ENCODE measurements at places on chromosomes 5 and 9.

DNA sequence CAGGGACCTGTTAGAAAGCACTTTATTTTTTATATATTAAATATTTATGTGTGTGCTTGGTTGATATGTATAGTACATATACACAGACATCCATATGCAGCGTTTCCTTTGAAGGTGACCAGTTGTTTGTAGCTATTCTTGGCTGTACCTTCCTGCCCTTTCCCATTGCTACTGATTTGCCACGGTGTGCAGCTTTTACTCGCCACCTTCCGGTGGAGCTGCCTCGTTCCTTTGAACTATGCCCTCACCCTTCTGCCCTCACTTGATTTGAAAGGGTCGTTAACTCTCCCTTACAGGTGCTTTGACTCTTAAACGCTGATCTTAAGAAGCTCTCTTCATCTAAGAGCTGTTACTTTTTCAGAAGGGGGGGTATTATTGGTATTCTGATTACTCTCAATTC is 20.5 kb downstream of the RGMB start:
- no peak overlapping the region for H3K4me3 ChIP-seq
- H3K27ac ChIP-seq, result no peak overlapping the region

GRCh38 chr5:146238973-146239372 is 35.6 kb downstream of the RBM27 start:
- DNase-seq, result no peak
- H3K36me3 ChIP-seq, result peaks cover 14% of the 10 kb centered on the region
- H3K4me3 ChIP-seq, result no peak overlapping the region
- H3K27me3 ChIP-seq, result no peaks in the 10 kb centered on the region

GRCh38 chr9:128910906-128911305 is 9.9 kb upstream of the PHYHD1 start:
- H3K4me3 ChIP-seq, result no peak overlapping the region
- peaks cover 69% of the 10 kb centered on the region for H3K4me1 ChIP-seq
- H3K27ac ChIP-seq, result peak overlapping the region; percentile 95
- DNase-seq, result peak; percentile 63
- no peaks in the 10 kb centered on the region for H3K27me3 ChIP-seq

DNA sequence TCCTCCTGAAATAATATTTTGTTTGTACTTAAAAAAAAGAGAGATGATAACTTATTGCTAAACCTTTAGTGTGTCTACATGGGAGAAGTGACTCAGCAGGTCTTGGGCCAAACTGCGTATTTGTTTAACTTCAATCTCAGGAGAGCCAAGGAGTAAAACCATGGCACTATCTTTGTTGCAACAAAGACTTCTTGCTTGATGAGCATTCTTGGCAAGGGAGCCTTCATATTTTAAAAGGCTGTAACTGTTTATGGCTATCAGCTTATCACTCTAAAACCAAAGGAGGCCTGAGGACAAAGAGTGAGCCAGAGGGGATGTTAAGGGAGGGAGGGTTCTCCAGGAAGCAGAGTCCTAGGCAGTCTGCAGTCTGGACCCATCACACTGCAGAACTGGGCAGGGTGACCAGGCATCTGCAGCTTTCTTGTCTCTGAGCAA is 216.2 kb upstream of the S1PR3 start:
- DNase-seq, result no peak
- H3K4me1 ChIP-seq, result peaks cover 30% of the 10 kb centered on the region
- no peak overlapping the region for H3K27ac ChIP-seq
- H3K36me3 ChIP-seq, result no peaks in the 10 kb centered on the region
- no peaks in the 10 kb centered on the region for H3K27me3 ChIP-seq
- no peak overlapping the region for H3K4me3 ChIP-seq

- peaks cover 4% of the 10 kb centered on the region for H3K4me1 ChIP-seq
- no peak overlapping the region for H3K4me3 ChIP-seq
- H3K27ac ChIP-seq, result no peak overlapping the region
- H3K36me3 ChIP-seq, result peaks cover 15% of the 10 kb centered on the region
Observed at GRCh38 chr9:75084081-75084672, 3.8 kb downstream of the NMRK1 start.

- no peaks in the 10 kb centered on the region for H3K27me3 ChIP-seq
- no peak for DNase-seq
- no peaks in the 10 kb centered on the region for H3K4me1 ChIP-seq
- no peak overlapping the region for H3K4me3 ChIP-seq
- H3K36me3 ChIP-seq, result no peaks in the 10 kb centered on the region
Observed at GRCh38 chr5:100772006-100772405, 131.1 kb downstream of the ST8SIA4 start.

GRCh38 chr9:124260769-124261603 is 3.2 kb downstream of the NEK6 start:
- peak overlapping the region; percentile 19 for H3K4me3 ChIP-seq
- DNase-seq, result no peak
- peak overlapping the region; percentile 90 for H3K27ac ChIP-seq
- H3K27me3 ChIP-seq, result no peaks in the 10 kb centered on the region
- no peaks in the 10 kb centered on the region for H3K36me3 ChIP-seq

- H3K27ac ChIP-seq, result no peak overlapping the region
- no peak for DNase-seq
- H3K4me1 ChIP-seq, result peaks cover 8% of the 10 kb centered on the region
- no peak overlapping the region for H3K4me3 ChIP-seq
Observed at GRCh38 chr9:128701227-128701854, 962 bp upstream of the PKN3 start.

DNA sequence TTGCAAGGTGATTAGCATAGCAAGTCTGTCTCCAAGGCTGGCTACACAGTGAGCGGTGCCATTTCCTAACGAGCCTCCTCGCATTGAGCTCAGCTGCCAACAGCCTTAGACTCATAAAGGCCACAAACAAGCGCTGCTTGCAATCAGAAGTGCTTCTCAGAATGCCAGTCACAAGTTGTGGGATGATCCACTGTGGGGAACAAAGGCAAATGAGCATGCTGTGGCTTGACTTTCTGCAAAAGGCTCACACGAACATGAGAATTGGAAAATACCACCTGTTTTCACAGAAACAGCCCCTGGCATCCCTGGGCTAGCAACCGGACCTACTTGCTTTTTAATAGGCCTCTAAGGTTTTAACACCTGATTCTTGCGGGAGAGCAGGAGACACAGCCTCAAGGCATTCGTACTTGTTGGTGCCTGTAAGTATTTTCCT is 215.5 kb downstream of the FANCC start:
- no peaks in the 10 kb centered on the region for H3K36me3 ChIP-seq
- DNase-seq, result no peak
- no peak overlapping the region for H3K4me3 ChIP-seq
- H3K4me1 ChIP-seq, result peaks cover 37% of the 10 kb centered on the region
- H3K27ac ChIP-seq, result peak overlapping the region; percentile 84

DNA sequence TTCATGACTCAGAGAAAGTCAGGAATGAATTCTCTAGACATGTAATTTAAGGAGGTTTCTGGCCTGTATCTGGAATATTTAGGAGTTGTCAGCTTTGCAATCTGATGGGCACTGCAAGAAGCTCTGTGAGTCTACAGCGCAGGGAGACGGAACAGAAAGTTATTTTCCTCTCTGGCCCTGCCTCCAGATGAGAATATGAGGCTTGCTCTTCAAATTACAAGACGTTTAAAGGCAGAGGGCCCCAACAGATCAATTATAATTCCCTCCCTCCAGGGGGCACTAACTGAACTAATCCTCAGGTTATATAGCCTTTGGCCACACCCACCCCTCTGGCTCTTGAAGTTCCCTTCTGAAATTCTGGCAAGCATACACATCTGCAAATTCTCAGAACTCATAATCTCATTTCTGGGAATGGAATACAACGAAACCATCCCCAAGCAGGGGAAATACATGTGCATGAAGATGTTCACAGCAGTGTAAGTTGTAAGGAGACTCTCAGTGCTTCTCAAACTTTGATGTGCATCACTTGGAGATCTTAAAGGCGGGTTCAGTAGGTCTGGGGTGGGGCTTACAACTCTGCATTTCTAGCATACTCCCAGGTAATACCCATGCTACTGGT is 307.6 kb downstream of the CWC27 start:
- H3K27ac ChIP-seq, result peak overlapping the region; percentile 49
- no peaks in the 10 kb centered on the region for H3K27me3 ChIP-seq
- H3K4me1 ChIP-seq, result no peaks in the 10 kb centered on the region
- no peak overlapping the region for H3K4me3 ChIP-seq
- H3K36me3 ChIP-seq, result no peaks in the 10 kb centered on the region

DNA sequence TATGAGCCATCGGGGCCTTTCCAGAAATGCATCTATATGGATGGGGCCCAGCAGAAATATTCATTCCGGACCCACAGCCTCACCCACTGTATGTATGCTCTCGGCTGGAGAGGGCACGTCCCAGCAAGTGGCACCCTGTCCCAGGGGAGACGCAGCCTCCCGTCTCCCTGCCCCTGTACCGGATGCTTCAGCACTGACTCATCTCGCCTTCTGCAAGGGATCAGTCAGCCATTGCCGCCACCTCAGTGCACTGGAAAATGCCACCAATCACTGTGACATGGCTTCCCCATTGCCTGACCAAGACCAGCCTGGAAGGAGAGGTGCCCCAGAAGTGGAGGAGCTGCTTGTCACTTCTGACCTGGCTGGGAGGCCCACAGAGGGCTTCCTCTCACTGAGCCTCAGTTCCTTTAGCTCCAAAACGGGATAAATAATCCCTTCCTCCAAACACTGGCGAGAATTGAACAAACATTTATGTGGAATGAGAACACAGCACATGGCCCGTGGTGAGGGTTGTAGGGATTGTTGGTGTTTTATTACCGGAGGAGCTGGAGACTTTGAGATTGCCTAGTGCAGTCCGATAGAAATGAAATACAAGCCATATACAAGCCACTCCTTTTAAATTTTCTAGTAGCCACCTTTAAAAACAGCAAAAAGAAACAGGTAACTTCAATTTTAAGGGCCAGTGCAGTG is 43.9 kb upstream of the ORM1 start:
- peak overlapping the region; percentile 55 for H3K27ac ChIP-seq
- H3K27me3 ChIP-seq, result no peaks in the 10 kb centered on the region
- H3K4me3 ChIP-seq, result no peak overlapping the region
- DNase-seq, result no peak
- no peaks in the 10 kb centered on the region for H3K36me3 ChIP-seq

- peaks cover 58% of the 10 kb centered on the region for H3K36me3 ChIP-seq
- H3K27ac ChIP-seq, result no peak overlapping the region
- no peak overlapping the region for H3K4me3 ChIP-seq
- no peak for DNase-seq
- no peaks in the 10 kb centered on the region for H3K4me1 ChIP-seq
Observed at GRCh38 chr9:128164307-128164885, 4.3 kb downstream of the BBLN start.

- H3K27me3 ChIP-seq, result no peaks in the 10 kb centered on the region
- H3K4me3 ChIP-seq, result no peak overlapping the region
- no peak for DNase-seq
- H3K36me3 ChIP-seq, result no peaks in the 10 kb centered on the region
- H3K27ac ChIP-seq, result no peak overlapping the region
- H3K4me1 ChIP-seq, result no peaks in the 10 kb centered on the region
Observed at GRCh38 chr9:113796646-113797426, 79.3 kb upstream of the ZNF618 start.

DNA sequence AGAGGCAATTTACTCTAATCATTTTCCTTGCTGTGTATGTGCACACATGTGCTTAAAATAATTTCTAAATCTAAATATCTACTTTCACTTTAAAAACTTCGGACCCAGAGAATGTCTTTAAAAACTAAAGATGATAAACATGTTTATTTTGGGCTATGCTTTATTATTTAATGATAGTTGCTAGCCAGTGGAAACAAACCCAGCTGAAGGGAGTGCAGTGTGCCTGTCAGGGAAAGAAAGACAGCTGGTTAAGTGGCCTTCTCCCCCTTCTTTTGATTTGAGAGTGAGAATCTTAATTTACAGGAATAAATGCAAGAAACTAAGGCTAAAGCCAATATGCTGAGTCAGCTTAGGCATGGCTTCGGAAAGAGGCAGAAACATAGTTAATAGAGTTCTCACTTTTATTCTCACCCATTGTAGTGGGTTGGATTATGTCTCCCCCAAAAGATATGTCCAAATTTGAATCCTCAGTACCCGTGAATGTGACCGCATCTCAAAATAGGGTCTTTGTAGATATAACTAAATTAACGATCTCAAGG is 111.4 kb downstream of the DCP2 start:
- DNase-seq, result no peak
- H3K36me3 ChIP-seq, result no peaks in the 10 kb centered on the region
- no peak overlapping the region for H3K27ac ChIP-seq
- H3K4me3 ChIP-seq, result peak overlapping the region; percentile 22
- no peaks in the 10 kb centered on the region for H3K27me3 ChIP-seq
- H3K4me1 ChIP-seq, result peaks cover 26% of the 10 kb centered on the region

- no peak for DNase-seq
- no peaks in the 10 kb centered on the region for H3K27me3 ChIP-seq
- no peaks in the 10 kb centered on the region for H3K36me3 ChIP-seq
- H3K4me3 ChIP-seq, result no peak overlapping the region
- no peak overlapping the region for H3K27ac ChIP-seq
Observed at GRCh38 chr5:125057912-125058826, 311.7 kb upstream of the ZNF608 start.

DNA sequence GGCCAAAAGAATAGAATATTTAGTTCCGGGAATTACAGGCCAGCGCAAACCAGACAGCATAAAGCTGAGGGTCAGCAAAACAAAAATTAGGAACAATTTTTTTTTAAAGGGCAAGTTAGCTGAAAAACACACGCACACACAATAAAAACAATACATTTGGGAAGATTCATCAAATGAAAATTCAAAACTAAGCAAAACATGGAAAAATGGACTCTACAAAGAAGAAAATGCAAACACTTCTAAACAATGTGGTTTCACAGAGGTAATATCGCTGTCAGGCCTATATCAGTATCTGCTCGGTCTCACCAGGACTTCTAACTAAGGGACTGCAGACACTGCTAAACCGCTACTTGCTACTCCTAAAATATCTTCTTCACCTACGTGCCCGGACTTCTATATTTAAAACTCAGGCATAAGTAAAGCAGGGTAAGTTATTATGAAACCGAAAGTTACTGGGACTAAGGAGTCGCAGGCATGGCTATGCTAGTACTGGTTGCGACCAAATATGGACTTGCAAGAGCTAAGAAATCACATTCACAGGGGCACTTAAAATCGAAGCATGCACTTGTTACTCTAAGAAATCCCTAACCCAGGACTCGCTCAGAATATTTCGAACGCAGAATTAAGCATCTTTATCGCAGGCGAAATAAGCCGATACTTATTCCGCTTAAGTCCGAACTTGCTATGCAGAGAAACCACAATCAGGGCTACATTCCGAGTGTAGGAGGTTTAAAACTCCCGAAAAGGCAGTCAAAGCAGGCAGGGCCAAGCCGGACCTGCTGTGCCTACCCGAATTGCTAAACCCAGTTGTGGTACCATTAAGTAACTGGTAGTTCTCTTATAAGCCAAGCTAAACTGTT is 2.3 kb downstream of the ANXA2R start:
- no peaks in the 10 kb centered on the region for H3K36me3 ChIP-seq
- H3K4me1 ChIP-seq, result no peaks in the 10 kb centered on the region

DNA sequence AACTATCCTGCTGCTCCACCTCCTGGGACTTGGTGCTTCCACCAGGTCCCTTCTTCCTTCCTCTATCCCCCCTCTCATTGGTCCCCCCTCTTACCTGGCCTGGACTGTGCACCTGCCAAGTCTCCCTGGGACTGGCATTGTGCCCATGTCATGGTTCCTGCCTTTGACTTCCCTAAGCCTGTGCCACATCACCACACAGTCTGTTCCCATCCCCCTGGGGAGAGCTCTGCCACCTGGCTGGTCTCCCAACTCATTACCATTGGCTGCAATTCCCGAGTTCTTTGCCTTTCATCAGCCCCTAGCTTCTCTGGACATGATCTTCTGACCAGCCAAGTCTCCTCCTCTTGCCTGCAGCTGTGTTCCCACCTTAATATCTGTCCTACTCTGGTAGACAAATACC is 180.3 kb downstream of the SREK1 start:
- H3K27ac ChIP-seq, result no peak overlapping the region
- no peak overlapping the region for H3K4me3 ChIP-seq
- DNase-seq, result no peak
- H3K4me1 ChIP-seq, result no peaks in the 10 kb centered on the region
